ENCODE measurements at places on chromosomes 6 and 20. TPM values are rescaled to one million over a fixed set of nuclear protein-coding genes. Genes with fewer than 3 reads are reported as not detected.

PPP1R14C gene
- total RNA-seq: 40.6 TPM

MLIP gene
- not detected for total RNA-seq

CAGE1 gene
- total RNA-seq: not detected

C20orf204 gene
- not detected for total RNA-seq

FHL5 gene
- not detected for total RNA-seq

GSTA2 gene
- total RNA-seq: not detected

NRSN1 gene
- 0.16 TPM for total RNA-seq

PRSS35 gene
- not detected for total RNA-seq
